ENCODE measurements at places on chromosomes 3 and 15.

- H3K4me1 ChIP-seq: no peaks in the 10 kb centered on the region
- H3K27me3 ChIP-seq: no peaks in the 10 kb centered on the region
- H3K4me3 ChIP-seq: no peak within 1 kb of the TSS
Measured at GRCh38 chr3:63652066-63652725, at the start of gene SNTN. TSS of gene SNTN (plus strand) at chr3:63652675. CDS start at chr3:63652688, 13 bp downstream.

DNA sequence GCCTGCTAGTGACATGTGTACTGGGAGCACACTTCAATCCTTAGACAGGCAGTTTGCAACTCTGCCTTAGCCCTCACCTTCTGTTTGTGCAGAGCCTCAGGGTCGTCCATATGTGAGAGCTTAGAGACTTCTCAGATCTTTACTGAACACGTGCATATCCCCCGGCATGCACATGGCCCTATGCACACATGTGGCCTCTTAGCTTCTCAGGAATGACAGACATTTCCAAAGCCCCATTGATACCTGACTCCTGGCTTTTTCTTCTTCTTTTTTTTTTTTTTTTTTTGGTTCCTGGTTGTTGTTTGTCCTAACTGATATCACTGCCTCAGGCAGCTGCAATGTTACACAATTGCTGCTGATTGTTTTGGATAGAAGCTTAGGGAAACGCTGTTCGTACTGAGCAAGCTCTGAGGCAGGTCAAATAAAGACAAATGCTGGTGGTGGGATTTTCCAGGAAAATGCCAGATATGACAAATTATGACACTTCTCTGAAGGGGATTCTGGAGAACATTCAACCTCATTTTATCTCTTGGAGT is 107.2 kb upstream of the RGMA start:
- H3K4me1 ChIP-seq: no peaks in the 10 kb centered on the region
- no peak overlapping the region for H3K27ac ChIP-seq
- DNase-seq: no peak

DNA sequence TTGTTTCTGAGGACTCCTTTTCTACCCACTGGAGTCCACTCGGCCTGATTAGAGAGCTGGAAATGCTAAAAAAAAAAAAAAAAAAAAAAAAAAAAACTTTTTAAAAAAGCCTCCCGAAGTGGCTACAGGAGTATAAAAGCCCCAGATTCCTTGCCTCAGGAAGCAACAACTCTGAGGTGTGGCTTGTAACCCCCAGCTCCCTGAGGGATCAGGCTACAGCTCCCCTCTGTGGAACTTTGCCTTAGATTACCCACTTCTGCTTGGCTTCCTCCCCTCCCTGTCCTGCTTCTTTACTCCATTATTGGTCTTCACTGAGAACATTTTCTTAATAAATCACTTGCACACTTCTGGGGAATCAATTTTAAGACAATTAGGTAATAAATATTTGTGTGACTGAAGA is 49.7 kb upstream of the GADL1 start:
- H3K4me1 ChIP-seq: peaks cover 1% of the 10 kb centered on the region
- H3K36me3 ChIP-seq: no peaks in the 10 kb centered on the region
- no peaks in the 10 kb centered on the region for H3K27me3 ChIP-seq
- DNase-seq: no peak
- no peak overlapping the region for H3K27ac ChIP-seq
- no peak overlapping the region for H3K4me3 ChIP-seq

DNA sequence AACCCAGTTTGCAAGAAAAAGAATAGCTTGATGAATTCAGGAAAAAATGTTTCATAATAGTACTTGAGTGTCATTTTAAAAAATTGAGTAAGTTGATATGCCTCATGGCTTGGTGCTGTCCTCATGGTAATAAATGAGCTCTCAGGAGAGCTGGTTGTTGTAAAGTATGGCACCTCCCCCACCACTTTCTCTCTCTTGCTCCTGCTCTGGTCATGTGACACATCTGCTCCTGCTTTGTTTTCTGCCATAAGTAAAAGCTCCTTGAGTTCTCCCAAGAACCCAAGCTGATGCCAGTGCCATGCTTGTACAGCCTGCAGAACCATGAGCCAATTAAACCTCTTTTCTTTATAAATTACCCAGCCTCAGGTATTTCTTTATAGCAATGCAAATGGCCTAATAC is 108.8 kb upstream of the CRBN start:
- no peaks in the 10 kb centered on the region for H3K27me3 ChIP-seq
- no peaks in the 10 kb centered on the region for H3K4me1 ChIP-seq
- no peak overlapping the region for H3K27ac ChIP-seq
- no peaks in the 10 kb centered on the region for H3K36me3 ChIP-seq

DNA sequence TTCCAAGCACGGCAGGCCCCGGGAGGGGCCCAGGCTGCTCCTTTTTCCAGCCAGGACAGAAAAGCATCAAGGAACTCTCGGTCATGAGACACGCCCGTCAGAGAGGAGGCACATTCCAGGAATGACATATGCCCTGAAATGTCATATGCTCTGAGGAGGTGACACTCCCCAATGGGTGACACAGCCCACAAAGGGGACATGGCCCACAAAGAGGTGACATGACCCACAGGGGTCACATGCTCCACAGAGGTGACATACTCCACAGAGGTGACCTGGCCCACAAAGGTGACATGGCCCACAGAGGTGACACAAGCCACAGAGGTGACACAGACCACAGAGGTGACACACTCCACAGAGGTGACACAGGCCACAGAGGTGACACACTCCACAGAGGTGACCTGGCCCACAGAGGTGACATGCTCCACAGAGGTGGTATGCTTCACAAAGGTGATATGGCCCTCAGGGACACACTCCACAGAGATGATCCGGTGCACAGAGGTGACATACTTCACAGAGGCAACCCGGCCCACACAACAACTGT is 79.2 kb downstream of the ABHD5 start:
- no peaks in the 10 kb centered on the region for H3K36me3 ChIP-seq
- peaks cover 40% of the 10 kb centered on the region for H3K27me3 ChIP-seq
- peak; percentile 31 for DNase-seq

GRCh38 chr3:133588035-133588434 is 14.5 kb downstream of the CDV3 start:
- peaks cover 7% of the 10 kb centered on the region for H3K4me1 ChIP-seq
- peaks cover 54% of the 10 kb centered on the region for H3K36me3 ChIP-seq

GRCh38 chr15:68592544-68592943 is 13.8 kb downstream of the CORO2B start:
- no peak overlapping the region for H3K4me3 ChIP-seq
- no peaks in the 10 kb centered on the region for H3K36me3 ChIP-seq
- no peak for DNase-seq
- peaks cover 26% of the 10 kb centered on the region for H3K27me3 ChIP-seq

- H3K27me3 ChIP-seq: no peaks in the 10 kb centered on the region
- H3K4me3 ChIP-seq: no peak overlapping the region
- no peak for DNase-seq
- no peaks in the 10 kb centered on the region for H3K4me1 ChIP-seq
- H3K36me3 ChIP-seq: no peaks in the 10 kb centered on the region
Measured at GRCh38 chr3:86388820-86389219, 602.1 kb downstream of the VGLL3 start.

GRCh38 chr3:166125179-166125578 is 288.0 kb upstream of the BCHE start:
- no peaks in the 10 kb centered on the region for H3K27me3 ChIP-seq
- no peak for DNase-seq
- no peaks in the 10 kb centered on the region for H3K4me1 ChIP-seq
- H3K27ac ChIP-seq: no peak overlapping the region
- no peaks in the 10 kb centered on the region for H3K36me3 ChIP-seq

GRCh38 chr3:113143353-113143752 is 68.0 kb upstream of the BOC start:
- no peaks in the 10 kb centered on the region for H3K4me1 ChIP-seq
- no peak overlapping the region for H3K4me3 ChIP-seq
- DNase-seq: no peak
- H3K27ac ChIP-seq: no peak overlapping the region

- peaks cover 100% of the 10 kb centered on the region for H3K27me3 ChIP-seq
- H3K4me3 ChIP-seq: no peak overlapping the region
- peaks cover 16% of the 10 kb centered on the region for H3K36me3 ChIP-seq
- DNase-seq: no peak
- peak overlapping the region; percentile 73 for H3K27ac ChIP-seq
Measured at GRCh38 chr15:37102305-37103162, 2.2 kb upstream of the MEIS2 start.

DNA sequence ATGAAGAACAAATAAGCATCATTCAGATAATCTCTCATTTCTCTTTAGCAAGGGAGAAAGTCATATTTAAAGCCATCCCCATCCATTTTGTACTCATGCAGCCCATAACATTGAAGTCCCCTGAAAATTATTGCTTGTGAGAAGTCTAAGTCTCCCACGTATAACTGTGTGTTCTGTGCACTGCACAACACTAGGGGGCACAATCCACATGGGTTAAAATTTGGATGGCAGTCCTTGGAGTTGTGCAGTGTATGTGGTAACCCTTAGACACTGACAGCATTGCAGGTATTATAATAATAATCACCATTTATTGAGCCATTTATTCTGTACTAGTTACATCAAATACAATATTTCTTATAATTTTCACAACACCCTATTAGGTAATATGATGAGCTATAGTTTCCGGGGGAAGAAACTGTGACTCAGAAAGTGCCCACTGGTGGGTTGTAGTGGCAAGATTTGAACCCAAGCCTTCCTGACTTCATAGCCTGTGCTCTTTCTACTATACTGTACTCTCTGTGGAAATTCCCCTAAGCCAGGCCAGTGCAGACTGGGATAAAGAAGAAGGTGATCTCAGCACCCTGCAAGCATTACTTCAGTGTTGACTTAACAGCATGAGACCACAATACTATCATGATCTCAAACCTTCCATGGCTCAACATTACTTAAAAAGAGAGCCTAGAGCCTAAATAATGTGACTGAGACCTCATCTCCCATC is 15.7 kb downstream of the KCNAB1 start:
- no peak for DNase-seq
- no peaks in the 10 kb centered on the region for H3K4me1 ChIP-seq

DNA sequence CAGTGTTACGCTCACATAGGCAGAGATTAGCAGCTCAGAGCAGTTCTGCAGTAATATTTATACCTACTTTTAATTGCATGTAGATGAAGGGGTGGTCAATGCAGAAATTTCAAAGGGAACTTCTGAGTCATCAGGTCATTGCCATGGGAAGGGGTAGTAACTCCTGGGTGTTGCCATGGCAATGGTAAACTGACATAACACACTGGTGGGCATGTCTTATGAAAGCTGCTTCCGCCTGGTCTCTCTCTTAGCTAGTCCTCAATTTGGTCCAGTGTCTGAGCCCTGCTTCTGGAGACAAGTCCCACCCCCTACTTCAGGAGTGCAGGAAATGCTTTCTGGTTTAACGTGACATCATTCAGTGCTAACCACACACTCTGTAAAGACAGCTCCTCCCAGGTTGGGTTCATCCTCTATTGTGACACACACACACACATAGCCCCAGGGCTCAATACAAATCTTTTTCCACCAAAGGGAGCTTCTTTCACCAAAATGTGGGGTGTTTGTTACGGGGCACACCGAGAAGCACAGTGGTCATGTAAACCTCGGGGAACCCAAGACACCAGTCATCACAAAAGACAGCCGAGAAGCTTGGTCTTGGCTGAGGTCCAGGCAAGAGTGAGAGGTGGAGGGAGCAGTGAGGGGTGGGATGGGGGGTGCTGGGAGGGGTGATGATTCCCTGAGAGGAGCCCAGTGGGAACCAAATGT is 74.5 kb downstream of the TLE3 start:
- peak overlapping the region; percentile 73 for H3K27ac ChIP-seq
- no peak overlapping the region for H3K4me3 ChIP-seq
- peaks cover 20% of the 10 kb centered on the region for H3K4me1 ChIP-seq
- no peaks in the 10 kb centered on the region for H3K36me3 ChIP-seq

- H3K27ac ChIP-seq: no peak overlapping the region
- no peak overlapping the region for H3K4me3 ChIP-seq
- H3K36me3 ChIP-seq: peaks cover 5% of the 10 kb centered on the region
- peaks cover 8% of the 10 kb centered on the region for H3K4me1 ChIP-seq
- no peaks in the 10 kb centered on the region for H3K27me3 ChIP-seq
- no peak for DNase-seq
Measured at GRCh38 chr3:71197841-71198565, 385.5 kb downstream of the FOXP1 start.

DNA sequence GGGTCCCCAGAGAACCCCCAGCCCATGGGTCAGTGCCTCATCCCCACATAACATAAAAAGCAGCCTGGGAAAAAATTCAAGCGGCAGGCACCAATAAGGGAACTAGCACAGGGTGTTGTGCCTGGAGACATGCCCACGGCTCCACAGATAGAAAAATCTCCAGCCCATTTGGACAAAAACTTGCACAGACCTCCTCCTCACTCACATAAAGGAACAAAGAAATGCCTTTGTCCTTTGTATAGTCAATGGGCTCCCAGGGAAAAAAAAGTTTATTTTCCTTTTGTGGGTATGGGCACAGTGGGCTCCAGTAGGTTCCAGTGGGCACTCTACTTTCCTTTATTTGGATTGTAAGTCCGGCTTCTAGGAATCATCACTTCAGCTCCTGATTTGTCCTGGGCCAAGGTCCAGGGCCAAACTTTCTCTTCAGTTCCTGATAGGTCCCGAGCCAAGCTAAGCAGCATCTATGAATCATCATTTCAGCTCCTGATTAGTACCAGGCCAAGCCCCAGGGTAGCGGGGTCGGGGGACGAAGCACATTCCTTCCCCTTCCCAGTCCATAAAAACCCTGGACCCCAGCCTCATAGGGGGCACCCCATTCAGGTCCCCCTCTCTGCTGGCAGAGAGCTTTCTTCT is 1.6 kb upstream of the DNAH12 start:
- H3K4me3 ChIP-seq: no peak overlapping the region
- DNase-seq: no peak

DNA sequence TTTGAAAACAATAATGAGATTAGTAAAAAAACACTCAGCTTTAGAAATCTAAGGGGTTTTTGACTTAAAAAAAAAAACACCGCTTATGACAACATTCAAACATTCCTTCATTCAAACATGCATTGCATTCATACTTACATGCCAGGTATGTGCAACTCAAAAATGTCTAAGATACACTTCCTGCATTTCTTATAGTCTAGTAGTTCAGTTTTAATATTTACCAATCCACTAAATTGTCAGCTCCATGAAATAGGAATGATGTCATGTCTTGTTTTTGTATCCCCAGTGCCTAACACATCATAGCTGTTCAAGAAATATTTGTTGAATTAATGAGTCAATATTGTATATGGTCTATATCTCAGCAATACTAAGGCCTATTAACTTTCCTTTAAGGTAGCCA is 51.7 kb downstream of the EIF4E3 start:
- DNase-seq: no peak
- no peaks in the 10 kb centered on the region for H3K4me1 ChIP-seq
- H3K27ac ChIP-seq: no peak overlapping the region
- no peaks in the 10 kb centered on the region for H3K27me3 ChIP-seq
- H3K4me3 ChIP-seq: no peak overlapping the region

DNA sequence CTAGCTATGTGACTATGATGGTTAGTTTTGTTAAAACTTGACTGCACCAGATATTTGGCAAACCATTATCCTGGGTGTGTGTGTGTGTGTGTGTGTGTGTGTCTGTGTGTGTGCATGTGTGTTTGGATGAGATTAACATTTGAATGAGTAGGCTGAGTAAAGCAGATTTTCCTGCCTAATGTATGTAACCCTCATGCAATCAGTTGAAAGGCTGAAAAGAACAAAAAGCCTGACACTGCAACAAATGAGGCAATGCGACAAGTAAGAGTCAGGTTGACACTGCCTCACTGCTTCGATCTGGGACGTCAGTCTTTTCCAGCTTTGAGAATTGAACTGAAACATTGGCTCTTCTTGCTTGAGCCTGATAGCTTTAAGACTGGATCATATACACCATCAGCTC is 643.0 kb downstream of the NAALADL2 start:
- no peaks in the 10 kb centered on the region for H3K36me3 ChIP-seq
- no peak overlapping the region for H3K27ac ChIP-seq
- H3K4me3 ChIP-seq: no peak overlapping the region
- no peaks in the 10 kb centered on the region for H3K27me3 ChIP-seq
- DNase-seq: no peak
